ENCODE measurements at places on chromosomes 7 and 10.

DNA sequence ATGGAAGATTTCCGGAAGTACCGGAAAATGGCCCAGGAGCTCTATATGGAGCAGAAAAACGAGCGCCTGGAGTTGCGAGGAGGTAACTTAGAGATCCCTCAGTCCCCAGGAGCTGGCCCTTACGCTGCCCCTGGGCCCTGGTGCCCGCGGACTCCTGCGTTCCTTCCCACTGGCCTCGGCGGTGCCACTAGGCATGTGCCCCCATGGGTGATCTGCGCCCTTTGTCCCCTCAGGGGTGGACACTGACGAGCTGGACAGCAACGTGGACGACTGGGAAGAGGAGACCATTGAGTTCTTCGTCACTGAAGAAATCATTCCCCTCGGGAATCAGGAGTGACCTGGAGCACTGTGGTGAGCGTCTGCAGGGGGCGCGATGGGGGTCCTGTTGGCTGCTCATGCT, 24.2 kb upstream of the CHST12 start:
- DNase-seq: no peak

- DNase-seq: no peak
These were observed 206.5 kb downstream of the SORCS1 start for GRCh38 chr10:106957823-106958588.

DNA sequence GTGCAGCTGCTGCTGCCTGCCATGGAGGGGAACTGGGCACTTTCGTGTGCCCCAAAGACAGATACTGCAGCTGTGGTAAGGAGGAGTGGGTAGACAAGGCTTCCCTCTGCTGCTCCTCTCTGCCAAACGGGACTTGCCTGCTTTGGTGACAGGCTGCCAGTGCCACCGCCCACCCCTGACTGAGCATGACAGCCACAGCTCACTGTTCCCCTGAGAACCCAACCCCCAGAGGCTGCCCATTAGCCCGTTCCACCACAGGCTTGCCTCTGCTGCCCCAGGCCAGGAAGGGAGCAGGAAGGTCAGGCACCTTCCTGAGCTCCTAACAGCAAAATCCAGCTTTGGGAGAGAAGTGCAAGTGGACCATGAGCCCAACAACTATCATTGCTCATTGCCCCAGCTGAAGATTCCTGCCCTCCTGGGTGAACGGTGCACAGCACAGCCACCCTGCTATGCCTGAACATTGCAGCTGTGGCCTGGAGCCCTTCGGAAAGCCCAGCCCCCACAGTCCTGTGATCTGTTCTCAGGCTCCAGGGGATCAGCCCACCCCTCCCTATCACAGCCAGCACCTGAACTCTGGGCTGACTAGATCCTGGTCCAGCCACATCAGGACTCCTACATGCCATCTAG, 58.7 kb upstream of the ANTXRL start:
- DNase-seq: no peak

GRCh38 chr7:115851291-115851690, 179.3 kb downstream of the TFEC start:
- DNase-seq: peak; percentile 18

DNA sequence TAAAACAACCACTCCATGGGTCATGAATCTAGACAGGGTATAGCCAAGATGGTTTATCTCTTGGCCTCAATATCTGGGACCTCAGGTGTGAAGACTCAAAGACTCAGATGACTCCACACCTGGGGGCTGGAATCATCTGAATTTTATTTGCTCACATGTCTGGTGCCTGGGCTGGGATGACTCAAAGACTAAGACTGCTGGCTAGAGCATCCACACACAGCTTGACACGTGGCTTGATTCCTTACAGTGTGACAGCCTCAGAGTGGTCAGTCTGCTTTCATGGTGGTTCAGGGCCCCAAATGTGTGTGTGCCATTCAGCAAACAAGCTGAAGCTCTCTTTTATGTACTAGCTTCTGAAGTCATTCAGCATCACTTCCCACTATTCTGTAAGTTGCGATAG, 333.7 kb downstream of the RNLS start:
- DNase-seq: peak; percentile 10

GRCh38 chr7:157854066-157854891, 517.5 kb downstream of the DNAJB6 start:
- no peak for DNase-seq

DNA sequence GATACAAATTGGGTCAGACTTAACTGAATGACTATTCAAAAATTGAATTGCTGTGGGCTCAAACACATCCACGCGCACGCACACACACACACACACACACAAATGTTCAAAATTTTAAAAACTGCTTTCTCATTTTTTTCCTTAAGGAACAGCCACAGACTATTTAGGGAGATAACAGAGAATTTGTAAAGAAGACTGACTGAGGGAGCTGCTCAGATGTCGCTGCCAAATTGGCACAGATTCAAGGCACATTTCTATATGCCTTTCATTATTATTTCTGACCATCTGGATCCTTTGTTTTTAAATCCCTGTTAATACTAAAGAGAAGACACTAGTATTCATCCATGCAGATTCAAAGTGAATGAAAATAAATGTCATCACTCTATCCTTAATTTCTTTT, 154.8 kb downstream of the DGKB start:
- DNase-seq: no peak

GRCh38 chr7:113562242-113562641, 356.6 kb downstream of the PPP1R3A start:
- no peak for DNase-seq

DNA sequence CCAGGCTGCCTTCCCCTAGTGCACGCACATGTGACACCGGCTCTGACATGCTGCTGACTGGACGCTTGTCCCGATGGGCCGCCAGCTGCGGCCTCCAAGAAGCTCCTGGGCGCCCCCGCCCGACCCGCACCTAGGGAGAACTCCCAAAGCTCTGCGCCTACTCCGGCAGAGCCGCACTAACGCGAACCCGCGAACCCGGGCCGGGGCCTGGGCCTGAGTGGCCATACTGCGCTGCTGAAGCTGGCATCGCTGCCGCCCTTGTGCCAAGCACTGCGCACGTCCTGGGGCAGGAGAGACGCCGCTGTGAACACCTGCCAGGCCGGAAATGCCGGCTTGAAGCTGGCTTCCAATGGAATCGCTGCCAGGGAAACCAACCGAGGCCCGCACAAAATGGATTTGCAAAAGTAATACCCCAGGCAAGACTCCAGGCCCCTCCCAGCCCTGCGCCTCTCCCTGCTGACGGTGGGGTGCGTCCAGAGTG, 85.1 kb downstream of the WASHC2A start:
- no peak for DNase-seq

DNA sequence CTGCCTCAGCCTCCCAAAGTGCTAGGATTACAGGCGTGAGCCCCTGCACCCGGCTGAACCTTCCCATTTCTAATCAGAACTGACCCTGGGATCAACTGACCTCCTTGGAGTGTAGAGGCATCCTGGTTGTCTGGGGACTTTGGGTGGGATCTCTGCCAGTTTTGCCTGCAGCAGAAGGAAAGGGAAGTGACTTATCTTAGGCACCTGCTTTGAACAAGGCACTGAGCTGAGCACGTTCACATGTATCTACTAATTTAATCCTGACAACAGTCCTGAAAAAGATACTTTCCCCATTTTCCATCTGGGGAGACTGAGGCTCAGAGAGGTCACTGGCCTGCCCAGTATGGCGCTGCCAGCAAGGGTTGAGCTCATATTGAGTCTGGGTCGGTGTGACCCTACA, 153.4 kb downstream of the CUX1 start:
- no peak for DNase-seq

DNA sequence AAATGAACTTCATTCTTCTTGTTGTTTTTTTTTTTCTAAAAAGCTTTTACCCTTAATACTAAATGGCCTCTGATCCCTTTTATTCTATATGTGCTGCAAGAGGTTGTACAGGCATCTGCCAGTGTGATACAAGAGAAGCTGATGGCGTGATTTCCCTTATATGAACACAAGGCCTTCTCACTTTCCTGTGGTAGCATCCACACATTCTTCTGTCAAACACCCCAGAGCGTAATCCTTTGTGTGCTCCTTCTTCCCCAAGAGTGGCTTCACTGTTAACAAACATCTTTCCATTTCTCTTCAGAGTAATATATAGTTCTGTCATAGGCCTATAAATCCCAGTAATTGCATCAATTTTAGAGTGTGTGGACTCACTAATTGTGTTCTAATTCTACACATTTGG, 86.3 kb upstream of the CAPZA2 start:
- no peak for DNase-seq

DNA sequence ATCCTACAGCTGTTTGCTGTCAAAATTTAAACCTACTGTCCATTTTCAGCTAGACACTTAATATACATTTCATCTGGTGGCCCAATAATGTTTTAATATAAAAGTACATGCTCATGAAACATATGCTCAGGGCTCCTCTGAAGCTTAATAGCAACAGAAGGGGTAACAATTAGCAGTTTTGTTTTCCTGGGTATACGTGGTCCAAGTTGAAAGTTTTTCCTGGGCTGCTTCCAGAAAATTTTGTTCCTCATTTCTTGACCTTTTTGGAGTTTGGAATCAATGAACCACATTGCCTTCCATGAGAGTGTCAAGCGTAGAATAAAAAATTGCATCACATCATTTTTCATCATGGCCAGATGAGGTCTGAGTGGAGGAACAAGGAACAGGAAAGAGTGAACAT, 537.3 kb upstream of the MGMT start:
- DNase-seq: no peak

GRCh38 chr10:28020993-28021982, 22.4 kb upstream of the ODAD2 start:
- no peak for DNase-seq

- DNase-seq: peak; percentile 65
These were observed 80.6 kb downstream of the ETV1 start for GRCh38 chr7:13908667-13909397.

DNA sequence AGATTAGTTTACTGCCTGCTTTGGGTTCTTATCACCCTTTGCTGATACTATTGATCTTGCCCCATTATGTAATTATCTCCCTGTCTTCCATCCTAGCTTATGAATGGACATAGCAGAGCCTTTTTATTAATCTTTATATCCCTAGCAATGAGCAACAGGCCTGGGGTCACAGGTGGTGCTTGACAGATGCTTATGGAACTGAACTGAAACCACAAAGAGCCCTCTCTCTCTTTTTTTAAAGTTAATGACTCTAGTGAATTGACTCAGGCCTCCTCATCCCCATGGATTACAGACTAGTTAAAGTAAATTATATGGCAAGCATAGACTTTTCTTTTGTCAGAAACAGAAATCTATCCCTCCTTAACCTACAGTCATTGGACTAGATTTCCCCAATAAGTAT, 265.2 kb downstream of the PHTF2 start:
- DNase-seq: no peak

DNA sequence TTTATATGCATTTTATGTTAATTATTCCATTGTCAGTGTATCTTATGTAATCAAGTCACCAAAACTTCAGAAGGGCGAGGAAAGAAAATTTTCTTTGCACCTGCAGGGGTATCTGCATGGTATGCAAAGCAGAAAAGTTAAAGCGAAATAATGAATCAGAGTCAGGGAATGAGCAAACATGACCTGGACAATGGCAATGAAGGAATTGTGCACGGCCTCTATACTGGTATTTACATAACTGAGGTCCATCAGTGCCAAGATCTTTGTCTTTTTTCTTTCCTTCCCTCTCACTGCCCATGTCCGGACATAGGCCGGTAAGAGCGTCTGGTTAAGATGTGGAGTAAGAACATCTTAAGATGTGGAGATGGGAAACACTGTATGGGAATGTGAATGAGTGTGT, 14.4 kb upstream of the AKR1C3 start:
- no peak for DNase-seq

DNA sequence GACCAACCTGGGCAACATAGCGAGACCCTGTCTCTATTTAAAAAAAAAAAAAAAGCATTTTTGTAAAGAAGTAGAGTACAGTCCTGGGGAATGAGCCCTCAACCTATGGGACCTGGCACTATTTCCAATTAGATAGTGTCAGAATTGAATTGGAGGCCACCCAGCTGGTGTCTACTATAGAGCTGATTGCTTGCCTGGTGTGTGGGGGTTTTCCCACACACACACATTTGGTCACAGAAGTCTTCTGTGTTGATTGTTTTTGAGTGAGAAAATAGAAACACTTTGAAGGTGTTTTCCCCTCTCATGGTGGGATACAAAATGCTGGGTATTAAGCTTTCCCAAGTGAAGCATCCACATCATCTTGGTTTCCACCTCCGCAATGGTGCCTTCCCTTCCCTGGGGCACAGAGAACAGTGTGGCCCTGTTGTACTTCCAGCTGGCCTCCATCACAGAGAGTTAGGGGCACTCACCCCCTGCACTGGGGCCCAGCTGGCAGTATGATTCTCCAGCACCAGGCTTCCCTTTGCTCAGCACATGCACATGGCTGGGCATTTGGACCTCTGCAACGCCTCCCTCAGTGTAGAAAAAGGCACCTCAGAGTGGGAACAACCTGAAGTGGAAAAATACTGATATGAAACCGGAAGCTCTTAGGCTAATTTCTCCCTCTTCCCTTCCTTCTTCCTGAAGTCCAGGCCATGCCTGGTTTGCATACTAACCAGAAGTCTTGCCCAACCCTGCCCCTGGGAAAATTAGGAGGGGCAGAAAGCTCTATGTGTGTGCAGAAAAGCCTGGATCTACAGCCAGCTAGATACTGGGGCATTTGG, 10.7 kb upstream of the NFKB2 start:
- DNase-seq: no peak

- DNase-seq: no peak
These were observed 32.3 kb downstream of the CALD1 start for GRCh38 chr7:134811765-134812164.

DNA sequence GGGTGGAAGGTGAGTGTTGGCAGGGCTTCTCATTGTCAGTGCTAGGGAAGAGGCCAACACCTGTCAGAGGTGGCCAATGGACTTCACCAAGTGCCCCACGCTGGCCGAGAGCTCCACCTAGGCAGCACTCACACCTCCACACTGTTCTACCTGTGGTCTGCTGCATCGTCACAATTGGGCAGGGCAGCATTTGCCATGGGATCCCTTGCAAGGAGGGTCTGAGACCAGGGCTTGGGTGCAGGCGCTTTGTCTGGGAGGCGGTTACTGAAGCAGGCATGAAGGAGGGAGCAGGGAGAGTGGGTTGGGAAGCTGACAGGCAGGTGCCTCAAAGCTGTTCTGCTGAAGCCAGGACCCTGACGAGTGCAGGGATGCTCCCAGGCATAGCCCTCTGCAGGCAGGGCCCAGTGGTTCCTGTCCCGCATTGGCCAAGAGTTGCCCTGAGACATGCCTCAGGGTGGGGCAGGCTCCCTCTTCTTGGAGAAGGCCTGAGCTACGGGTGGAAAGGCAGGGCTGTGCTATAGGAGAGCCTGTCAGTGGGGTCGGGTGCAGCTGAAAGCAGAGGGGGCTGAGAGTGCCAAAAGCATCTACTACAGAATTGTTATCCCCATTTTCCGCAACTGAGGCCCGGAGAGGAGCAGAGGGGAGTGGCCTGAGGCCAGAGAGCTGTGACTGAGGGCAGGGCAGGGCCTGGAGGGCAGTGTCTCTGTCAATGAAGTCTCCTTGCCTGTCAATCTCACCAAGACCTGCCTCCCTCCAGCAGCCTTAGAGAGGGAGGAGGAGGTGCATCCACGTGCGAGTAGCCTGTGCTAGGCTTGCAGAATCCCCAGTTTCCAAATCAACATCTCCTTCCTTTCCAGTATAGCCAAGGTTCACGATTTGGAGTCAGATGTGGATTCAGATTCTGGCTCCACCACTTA, 4.0 kb downstream of the RBP3 start:
- DNase-seq: no peak

- peak; percentile 16 for DNase-seq
These were observed 739 bp upstream of the MEST start for GRCh38 chr7:130490888-130491804.
